ENCODE measurements at places on chromosomes 16 and 17.

- DNase-seq = no peak
These were observed 49.4 kb downstream of the KANSL1 start for GRCh38 chr17:46143827-46144236.

GRCh38 chr17:51435641-51436091 is 175.3 kb downstream of the UTP18 start:
- DNase-seq = no peak

- no peak for DNase-seq
These were observed 1372.6 kb downstream of the CDH11 start for GRCh38 chr16:63749276-63749675.

- DNase-seq = peak; percentile 19
These were observed 4.1 kb upstream of the TMEM11 start for GRCh38 chr17:21218101-21218500.

GRCh38 chr17:38706505-38707216 is 1.6 kb downstream of the MLLT6 start:
- no peak for DNase-seq

DNA sequence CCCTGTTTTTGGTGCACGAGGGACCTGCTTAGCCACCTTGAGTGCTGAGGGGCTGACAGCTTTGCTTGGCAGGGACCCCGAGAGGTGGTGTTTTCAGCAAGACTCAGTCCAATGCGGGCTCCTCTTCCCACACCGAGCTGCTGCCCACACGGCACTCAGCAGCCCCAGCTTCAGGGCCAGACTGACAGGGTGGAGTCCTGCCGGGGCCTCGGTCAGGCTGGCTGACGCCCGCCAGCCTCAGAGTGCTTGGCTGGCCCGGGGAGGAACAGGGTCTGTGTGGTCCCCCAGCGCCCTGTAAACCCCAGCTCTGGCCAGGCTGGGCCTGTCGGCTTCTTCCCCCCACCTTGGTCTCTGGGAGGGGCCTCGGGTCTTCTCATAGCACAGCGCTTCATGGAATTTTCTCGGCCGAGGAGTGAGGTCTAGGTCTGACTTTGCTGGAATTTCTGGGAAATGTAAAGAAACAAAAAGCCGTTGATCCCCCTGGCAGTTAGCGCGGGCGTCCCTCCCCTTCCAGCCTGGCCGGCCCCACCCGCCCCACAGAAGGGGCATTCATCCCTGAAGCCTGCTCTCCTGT is 2.6 kb downstream of the SOX8 start:
- DNase-seq = no peak

DNA sequence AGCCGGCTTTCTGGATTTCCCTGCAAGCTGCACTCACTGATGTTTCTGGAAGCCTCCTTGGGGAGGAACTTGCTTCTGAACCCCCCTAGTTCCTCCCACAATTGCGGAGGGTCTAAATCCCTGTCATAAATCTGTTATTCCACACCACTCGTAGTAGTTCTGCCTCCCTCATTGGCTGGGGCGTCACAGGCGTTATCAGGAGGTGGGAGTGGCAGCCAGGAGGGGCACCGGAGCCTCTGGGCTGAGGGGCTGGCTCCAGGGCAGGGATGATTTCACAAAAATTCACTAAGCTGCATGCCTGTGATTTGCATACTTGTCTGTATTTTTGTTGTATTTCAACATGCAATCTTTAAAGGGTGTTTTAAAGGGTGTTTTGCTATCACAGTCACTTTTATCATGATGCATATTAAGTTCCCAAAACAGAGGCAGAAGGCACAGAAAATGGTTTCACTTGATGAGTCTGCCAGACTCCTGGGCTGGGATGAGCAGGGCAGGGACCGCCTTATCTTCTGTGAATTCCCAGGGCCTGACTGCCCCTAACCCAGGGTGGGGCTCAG is 176.2 kb upstream of the FOXF1 start:
- DNase-seq = no peak

DNA sequence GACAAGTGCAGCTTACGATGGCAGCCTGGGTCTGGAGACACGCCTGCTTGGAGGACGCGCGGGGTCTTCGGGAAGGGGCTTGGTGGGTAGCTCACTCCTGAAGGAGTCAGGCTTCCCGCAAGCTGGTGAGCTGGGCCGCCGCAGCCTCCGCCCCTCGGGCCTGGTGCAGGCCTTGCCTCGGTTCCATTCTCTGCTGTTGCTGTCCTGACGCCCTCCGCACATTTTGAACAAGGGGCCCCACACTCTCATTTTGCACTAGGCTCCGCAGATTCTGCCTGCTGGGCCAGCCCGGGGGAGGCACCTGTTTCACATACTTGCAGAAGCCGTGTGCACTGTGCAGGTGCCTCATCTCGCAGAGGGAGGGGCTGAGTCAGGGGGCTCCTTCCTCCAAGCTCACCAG is 31.9 kb upstream of the CBX4 start:
- no peak for DNase-seq

DNA sequence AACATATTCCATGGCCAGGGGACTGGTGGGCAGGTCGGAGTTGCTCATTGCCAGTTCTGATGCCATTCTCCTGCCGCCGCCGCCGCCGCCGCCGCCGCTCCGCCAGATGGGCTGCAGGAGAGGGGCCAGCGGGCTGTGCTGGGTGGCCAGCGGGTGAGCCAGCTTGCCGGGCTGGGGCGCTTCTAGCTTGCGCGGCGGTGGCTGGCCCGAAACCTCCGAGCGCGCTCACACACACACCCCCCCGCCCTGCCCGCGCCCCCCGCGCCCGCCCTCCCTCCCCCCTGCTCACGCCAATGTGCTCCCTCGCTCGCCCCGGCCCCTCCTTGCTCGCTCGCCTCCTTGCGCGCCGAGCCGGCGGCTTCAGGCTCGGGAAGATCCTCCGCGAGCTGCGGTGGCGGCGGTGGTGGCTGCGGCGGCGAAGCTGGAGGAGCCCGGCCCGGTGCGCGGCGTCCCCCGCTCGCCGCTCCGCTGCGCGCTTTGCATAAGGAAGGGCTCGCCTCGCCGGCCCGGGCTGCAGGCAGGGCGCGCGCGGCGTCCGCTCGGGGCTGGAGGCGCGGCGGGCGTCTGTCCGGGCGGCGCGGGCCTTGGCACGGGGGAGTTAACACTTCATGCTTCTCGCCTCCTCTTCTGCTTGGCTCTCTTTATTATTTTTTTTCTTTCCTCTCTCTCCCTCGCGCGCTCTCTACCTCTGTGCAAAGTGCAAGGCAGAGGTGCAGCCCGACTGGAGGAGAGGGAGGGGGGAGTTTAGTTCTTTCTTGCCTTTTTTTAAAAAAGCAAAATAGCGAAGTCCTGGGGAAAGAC is 500 bp downstream of the MAF start:
- no peak for DNase-seq

GRCh38 chr17:13395862-13396261 is 205.9 kb downstream of the HS3ST3A1 start:
- no peak for DNase-seq

DNA sequence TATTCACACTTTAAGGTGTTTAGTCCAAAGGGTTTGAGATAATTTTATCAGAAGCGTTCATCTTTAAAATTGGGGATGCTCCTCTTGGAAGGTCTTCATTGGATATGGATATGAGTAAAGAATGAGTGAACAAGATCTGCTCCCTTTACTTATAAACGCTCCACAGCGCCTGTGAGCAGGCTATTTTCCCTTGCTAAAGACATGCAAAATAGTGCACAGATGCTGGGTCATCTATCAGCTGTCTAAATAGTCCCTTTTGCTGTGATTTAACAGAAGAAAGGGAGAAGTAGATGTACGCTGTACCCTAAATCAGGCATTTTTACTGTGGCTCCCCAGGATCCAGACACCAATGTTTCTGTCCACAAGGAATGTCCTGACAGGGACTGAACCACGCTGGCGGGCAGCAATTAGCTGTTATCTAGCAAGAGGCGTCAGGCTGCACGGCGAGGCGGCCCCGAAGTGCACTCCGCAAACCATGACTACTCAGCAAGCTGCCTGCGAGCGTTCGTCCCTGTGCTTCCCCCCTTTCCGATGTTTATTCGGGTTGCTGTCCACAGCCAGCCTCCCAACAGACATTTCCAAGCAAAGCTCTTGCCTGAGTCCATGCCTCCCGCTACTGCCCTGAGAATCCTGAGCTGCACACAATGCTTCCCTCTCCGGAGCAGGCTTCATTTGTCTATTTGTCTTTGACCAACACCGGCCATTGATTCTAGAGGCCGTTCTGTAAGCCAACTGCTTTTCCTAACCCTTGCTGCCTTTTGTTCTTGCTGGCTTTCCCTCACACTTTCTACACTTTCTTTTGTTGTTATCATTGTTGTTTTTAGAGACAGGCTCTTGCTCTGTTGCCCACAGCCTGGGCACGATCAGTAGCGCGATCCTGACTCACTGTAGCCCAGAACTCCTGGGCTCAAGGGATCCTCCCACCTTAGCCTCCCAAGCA is 55.7 kb upstream of the CNEP1R1 start:
- DNase-seq = no peak

- DNase-seq = no peak
These were observed 166.9 kb downstream of the LGALS9B start for GRCh38 chr17:20300436-20300934.

DNA sequence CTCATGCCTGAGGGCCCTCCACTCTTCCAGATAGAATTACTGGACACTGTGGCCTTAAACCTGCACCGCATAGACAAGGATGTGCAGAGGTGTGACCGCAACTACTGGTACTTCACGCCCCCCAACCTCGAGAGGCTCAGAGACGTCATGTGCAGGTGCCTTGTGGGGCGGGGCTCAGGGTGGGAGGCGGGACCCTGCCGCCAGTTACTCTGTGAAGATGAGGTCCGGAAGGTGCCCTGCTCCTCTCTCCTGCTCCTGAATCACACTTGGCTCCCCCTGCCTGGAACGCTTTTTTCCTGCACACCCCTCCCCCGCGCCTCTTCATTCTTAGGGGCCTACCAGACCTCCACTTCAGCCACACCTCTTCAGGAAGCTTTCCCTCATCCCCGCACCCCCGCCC is 24.8 kb downstream of the MNT start:
- no peak for DNase-seq

GRCh38 chr16:30882429-30883310 is 11.2 kb downstream of the BCL7C start:
- no peak for DNase-seq

GRCh38 chr17:57455063-57455914 is 199.0 kb downstream of the MSI2 start:
- no peak for DNase-seq

DNA sequence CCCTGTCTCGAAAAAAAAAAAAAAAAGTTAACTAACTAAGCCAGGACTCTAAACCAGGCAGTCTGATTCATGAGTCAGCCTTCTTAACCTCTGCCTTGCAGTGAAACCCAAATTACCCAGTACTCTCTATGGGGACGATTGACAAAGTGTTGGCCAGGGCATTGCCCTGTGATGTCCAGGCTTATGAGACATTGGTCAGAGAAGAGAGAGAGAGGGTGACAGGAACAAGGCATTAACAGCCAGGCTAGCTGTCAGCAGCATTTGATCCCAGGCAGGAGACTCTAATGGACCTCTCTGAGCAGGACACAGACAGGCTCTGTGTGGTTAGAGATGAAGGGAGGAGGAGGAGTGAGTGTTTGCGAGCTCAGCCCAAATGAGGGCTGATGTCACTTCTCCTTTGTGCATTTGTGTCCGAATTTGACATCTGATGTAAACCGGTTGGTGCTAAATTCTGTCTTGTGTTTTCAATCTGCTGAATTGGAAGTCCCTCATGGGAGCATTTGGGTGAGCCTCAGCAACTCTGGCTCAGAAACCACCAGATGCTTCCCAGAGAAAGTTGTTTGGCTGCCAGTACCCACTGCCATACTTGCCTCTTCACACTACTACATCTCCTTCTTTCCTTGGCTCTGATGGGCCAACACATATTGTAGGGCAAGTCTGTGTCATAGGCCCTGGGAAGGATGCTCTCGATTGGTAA is 4.3 kb upstream of the MYL4 start:
- no peak for DNase-seq

DNA sequence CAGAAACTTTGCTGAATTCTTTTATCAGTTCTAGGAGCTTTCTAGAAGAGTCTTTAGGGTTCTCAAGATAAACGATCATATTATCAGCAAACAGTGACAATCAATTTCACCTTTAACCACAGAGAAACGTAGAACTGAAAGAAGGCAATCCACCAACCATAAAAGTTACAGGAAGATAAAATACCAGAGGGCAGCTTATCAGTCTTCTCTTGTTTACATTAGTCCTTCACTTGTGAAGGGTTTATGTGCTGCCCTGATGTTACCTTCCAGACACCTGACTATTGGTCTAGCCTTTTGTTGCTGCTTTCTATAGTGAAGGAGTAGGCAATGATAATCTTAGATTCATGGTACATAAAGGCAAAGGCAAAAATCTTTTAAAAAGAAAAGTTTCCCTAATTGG is 73.2 kb upstream of the EFCAB3 start:
- DNase-seq = no peak

DNA sequence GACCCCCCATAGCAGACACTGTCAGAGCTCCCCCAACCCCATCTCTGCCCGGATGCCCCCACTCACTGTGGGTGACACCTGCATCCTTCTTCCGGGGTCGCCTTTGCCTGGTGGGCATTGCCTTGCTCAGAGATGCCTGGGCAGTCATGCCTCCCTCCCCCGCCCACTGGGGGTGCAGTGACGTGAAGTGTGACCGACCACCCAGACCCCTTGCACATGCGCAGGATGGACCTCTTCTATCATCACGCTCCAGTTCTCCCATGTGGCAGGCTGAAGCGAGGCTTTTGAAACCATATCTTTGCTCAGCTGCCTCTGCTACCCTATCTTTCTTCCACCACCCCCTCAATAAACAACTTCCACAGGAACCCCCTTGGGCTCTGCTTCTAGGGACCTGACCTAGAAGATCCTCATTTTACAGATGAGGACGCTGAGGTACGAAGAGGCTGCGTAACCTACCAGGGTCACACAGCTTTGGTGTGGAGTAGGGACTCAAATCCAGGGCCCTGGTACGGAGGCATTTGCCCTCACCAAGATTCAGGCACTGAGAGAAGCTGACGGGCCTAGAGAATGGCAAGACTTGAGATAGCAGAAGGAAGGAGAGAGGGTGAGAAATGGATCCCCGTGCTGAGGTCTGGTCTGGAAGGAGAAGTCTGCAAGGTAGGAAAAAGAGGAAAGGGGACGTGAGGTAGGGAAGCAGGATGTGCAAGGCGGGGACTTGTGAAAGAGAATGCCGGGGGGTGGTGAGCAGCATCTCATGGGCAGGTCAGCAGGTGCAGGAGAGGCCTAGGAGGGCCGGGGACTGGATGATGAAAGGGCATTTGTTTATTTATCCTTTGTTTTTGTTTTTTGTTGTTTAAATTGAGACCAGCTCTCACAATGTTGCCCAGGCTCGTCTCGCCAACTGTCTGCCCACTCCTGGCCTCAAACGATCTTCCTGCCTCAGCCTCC is 14.4 kb downstream of the NLRC5 start:
- DNase-seq = no peak

- no peak for DNase-seq
These were observed 67.8 kb downstream of the CDH8 start for GRCh38 chr16:61968242-61969076.
